ENCODE measurements at places on chromosomes 13 and 19.

DNA sequence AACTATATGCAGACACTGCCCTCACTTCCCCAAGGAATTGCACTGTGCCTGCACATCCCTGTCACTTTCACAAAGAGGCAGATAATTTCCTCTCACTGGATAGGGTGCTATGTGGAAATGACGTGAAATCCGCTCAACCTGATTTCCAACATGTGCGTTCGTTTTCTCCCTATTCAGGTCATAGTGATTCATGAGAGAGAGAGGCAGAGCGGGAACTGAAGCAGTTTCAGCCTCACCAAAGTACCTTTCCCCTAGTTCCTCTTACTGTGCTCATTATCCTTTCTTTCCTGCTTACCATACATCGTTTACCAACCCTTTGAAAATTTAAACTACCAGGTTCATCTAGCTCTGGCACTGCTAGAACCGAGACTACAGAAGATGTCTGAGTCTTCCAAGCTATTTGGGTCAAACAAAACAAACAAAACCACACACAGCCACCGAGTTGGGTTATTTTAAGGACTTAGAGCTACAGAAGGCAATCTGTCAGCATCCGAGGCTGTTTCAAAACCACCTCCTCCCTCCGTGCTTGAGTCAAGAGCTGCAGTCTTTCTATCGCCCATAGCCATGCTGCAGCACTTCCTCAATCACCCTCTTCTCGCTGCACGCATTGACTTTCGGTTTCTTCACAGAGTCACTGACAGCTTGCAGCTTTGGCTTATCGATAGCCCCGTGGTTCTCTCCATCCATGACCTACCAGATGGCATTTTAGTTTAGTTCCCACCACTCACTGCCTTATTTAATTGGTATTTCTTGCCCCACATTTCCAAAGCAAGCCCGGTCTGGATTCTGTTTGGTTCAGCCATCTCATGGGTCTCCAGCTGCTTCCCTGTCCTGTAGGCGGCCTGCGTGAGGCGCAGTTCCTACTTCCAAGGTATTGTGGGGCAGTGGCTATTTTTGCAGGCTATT lies 1395.8 kb downstream of the EFNB2 start:
- peak; percentile 71 for DNase-seq

DNA sequence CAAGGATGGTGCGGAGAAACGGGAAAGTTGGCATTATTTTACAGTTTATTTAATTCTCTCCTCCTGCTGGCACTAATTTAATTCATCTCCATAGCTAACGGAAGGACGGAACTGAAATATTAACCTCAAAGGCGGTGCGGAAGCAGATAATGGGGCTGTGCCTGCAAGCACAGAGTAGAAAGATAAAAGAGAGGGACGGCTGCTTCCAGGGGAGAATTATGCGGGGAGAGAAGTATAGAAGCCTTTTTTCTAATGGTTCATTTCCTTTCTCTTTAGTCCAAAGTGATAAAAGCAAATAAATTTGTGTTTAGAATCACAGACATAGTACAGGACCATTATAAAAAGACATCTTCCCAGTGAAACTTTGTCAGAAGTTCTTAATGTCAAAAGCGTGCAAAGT lies 34.5 kb upstream of the UQCRFS1 start:
- no peak for DNase-seq

DNA sequence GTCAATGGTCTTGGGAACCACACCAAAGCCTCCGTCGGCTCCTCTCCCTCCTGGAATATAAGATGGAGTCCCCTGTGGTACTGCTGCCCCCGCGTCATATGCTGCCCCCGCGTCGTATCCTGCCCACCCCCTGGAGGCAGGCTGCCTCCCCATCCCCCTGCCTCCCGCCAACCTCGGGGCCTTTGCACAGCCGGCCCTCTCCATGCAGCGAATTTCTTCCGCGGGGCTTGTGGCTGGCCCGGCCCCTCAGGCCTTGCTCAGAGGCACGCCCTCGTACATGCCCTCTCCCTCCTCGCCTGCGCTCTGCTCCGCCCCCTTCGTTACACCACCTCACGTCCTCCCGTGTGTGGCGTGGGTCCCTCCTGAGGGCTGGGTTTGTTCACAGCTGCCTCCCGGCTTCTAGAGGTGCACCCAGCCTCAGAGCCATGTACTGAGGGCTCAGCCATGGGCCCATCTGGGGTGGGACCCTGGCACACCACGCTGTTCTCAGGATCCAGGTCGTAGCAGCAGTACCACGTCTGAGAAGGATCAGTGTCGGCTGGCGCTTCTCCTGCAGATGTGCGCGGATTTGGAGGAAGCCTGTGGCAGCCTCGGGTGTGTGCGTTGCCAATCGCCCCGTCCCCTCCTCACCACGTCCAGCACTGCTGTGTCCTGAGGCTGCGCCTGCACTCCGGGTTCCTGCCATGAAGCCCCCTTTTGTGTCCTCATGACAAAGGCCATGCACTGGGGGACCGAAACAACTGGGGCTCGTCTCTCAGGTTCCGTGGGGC lies 47.7 kb downstream of the MCF2L start:
- DNase-seq, result no peak

- no peak for DNase-seq
These were observed 186.6 kb downstream of the TM9SF2 start for GRCh38 chr13:99687723-99688397.

GRCh38 chr13:94974015-94974951 lies 261.9 kb upstream of the SOX21 start:
- no peak for DNase-seq

- DNase-seq, result no peak
These were observed 122.9 kb downstream of the TSHZ3 start for GRCh38 chr19:31226151-31226935.

Measured in natural killer cell treated with Interleukin-12 subunit alpha and Interleukin-12 subunit beta and Interleukin-15 and Interleukin-18, amount 100 ng/mL, for 72 hours (primary cell).